ENCODE measurements at places on chromosomes 3 and 15. TPM values are rescaled to one million over a fixed set of nuclear protein-coding genes. Genes with fewer than 3 reads are reported as not detected.

DNA sequence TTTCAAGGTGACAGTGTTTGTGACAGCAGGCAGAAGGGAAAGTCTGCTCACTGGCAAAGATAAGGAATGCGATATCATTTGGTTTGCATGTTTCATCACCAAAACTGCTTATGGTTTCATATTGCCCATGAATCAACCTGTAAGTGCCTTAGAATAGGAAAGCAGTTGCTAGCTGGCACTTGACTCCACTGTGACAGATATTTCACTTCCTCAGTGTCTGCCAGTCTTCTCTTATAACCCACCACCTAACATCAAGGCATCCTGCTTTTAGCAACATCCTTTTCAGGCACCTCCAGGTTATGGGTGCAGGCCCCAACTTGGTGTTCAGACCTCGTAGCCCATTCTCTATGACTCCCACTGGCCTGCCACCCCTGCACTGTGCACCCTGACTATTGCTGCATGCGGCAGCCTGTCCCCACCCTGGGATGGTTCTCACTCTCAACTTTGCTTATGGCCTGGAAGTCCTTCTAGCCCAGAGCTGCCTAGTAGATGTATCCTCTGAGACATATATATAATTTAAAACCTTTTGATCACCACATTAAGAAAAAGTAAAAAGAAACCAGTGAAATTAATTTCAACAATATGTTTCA is 154.4 kb upstream of the RARB start:
- H3K4me1 ChIP-seq: no peaks in the 10 kb centered on the region
- no peak overlapping the region for H3K27ac ChIP-seq
- no peak for DNase-seq
- H3K4me3 ChIP-seq: no peak overlapping the region
- H3K27me3 ChIP-seq: no peaks in the 10 kb centered on the region

DNA sequence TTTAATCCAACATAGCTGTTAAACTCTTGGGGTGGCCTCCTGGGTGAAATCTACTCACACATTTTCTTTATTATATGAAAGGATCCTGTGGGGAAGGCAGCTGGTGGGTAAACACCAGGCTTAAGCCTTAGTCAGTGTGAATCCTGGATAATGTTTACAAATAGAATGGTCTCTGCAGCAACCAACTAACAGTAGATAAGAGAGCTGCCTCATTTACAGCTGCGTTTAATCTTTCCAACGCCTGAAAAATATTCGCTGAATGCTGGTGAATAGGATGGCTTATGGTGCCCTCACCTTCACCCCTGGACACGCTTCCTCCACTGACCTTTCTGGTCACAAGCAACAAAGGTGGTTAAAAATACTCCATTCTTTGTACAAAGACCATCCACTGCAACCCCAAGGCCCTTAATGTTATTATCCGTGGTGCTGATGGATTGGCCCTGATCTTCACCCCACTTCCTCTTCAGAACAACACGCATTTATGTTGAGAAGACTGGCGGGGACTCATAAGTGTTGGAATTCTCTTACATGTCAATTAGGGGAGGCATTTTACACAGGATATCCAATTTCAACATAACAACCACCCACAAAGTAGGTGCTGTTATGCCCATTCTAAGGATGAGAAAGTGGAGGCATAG is 120.0 kb upstream of the FRMD4B start:
- no peak overlapping the region for H3K4me3 ChIP-seq
- no peaks in the 10 kb centered on the region for H3K27me3 ChIP-seq
- no peak for DNase-seq
- no peaks in the 10 kb centered on the region for H3K4me1 ChIP-seq

DNA sequence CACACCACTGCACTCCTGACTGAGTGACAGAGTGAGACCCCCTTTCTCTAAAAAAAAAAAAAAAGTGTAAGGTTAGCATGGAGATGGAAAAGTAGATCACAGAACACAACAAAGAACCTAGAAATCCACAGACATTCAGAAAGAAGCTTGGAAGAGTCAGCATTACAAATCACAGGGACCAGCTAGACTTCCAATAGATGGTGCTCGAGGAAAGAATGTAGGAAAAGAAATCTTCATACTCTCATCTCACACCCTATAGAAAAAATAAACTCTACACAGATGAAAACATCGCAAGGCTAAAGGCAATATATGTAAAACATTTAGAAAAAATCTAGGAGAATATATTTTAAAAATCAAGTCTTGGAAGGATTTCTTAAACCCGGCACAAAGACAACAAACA is 94.5 kb upstream of the ABHD17C start:
- H3K27ac ChIP-seq: no peak overlapping the region
- no peaks in the 10 kb centered on the region for H3K4me1 ChIP-seq
- H3K27me3 ChIP-seq: no peaks in the 10 kb centered on the region
- no peak for DNase-seq
- H3K36me3 ChIP-seq: no peaks in the 10 kb centered on the region
- H3K4me3 ChIP-seq: no peak overlapping the region

RARRES1 gene
- 79.5 TPM for total RNA-seq

SLC22A14 gene
- 0.11 TPM for total RNA-seq

- no peak overlapping the region for H3K4me3 ChIP-seq
- H3K4me1 ChIP-seq: peaks cover 12% of the 10 kb centered on the region
- H3K27ac ChIP-seq: peak overlapping the region; percentile 50
- H3K27me3 ChIP-seq: no peaks in the 10 kb centered on the region
Measured at GRCh38 chr3:69182588-69183316, 60.4 kb upstream of the LMOD3 start.

GRCh38 chr15:90062023-90062442 is 40.2 kb downstream of the IDH2 start:
- no peaks in the 10 kb centered on the region for H3K27me3 ChIP-seq
- H3K4me1 ChIP-seq: peaks cover 40% of the 10 kb centered on the region
- DNase-seq: peak; percentile 82
- H3K4me3 ChIP-seq: no peak overlapping the region
- peak overlapping the region; percentile 77 for H3K27ac ChIP-seq
- no peaks in the 10 kb centered on the region for H3K36me3 ChIP-seq

GRCh38 chr15:92899601-92899947 is 550 bp upstream of the CHD2 start:
- H3K4me3 ChIP-seq: peak overlapping the region; percentile 41
- H3K27ac ChIP-seq: peak overlapping the region; percentile 98
- no peak for DNase-seq
- H3K36me3 ChIP-seq: no peaks in the 10 kb centered on the region

CLDN18 gene
- total RNA-seq: 0.11 TPM

- no peaks in the 10 kb centered on the region for H3K36me3 ChIP-seq
- no peaks in the 10 kb centered on the region for H3K4me1 ChIP-seq
- no peak overlapping the region for H3K27ac ChIP-seq
- H3K27me3 ChIP-seq: no peaks in the 10 kb centered on the region
- no peak overlapping the region for H3K4me3 ChIP-seq
Measured at GRCh38 chr3:73616056-73616455, 8.7 kb downstream of the PDZRN3 start.

XIRP1 gene
- not detected for total RNA-seq

DNA sequence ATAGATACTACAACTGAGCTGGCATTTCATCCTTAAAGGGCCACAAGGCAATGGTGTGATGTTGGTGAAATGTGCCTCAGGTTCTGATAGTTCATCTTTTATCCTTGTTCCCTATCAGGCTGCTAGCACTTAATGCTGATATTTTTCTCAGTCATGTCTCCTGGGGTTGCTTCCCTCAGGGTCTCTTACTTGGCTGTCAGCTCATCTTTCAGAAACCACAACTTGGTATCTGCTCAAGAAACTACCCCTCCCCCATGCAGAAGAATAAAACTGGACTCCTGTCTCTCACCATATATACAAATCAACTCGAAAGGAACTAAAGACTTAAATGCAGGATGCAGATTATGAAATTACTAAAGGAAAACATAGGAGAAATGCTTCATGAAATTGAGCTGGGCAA is 308.1 kb downstream of the CHST2 start:
- H3K27ac ChIP-seq: no peak overlapping the region
- no peak overlapping the region for H3K4me3 ChIP-seq
- no peaks in the 10 kb centered on the region for H3K36me3 ChIP-seq
- no peak for DNase-seq
- H3K27me3 ChIP-seq: no peaks in the 10 kb centered on the region
- H3K4me1 ChIP-seq: peaks cover 3% of the 10 kb centered on the region

DNA sequence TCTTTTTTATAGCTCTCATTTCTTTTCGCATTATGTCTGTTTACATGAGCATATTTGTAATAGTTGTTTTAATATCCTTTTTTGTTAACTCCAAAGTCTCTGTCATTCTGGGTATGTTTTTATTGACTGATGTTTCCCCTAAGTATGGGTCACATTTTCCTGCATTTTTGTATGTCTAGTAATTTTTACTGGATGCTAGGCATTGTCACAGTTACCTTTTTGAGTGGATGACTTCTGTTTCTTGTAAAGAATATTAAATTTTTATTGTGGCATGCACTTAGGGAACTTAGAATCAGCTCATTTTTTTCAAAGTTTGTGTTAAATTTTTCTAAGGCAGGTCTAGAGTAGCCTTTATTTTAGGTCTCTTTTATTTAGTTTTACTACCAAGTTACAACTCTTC is 40.7 kb downstream of the ANAPC13 start:
- no peak overlapping the region for H3K4me3 ChIP-seq
- H3K4me1 ChIP-seq: no peaks in the 10 kb centered on the region
- DNase-seq: no peak
- H3K36me3 ChIP-seq: no peaks in the 10 kb centered on the region
- no peak overlapping the region for H3K27ac ChIP-seq
- no peaks in the 10 kb centered on the region for H3K27me3 ChIP-seq

- no peaks in the 10 kb centered on the region for H3K4me1 ChIP-seq
- no peak for DNase-seq
- no peak overlapping the region for H3K4me3 ChIP-seq
Measured at GRCh38 chr3:106560451-106560966, 691.7 kb upstream of the CBLB start.

NPAP1 gene
- total RNA-seq: not detected

DNA sequence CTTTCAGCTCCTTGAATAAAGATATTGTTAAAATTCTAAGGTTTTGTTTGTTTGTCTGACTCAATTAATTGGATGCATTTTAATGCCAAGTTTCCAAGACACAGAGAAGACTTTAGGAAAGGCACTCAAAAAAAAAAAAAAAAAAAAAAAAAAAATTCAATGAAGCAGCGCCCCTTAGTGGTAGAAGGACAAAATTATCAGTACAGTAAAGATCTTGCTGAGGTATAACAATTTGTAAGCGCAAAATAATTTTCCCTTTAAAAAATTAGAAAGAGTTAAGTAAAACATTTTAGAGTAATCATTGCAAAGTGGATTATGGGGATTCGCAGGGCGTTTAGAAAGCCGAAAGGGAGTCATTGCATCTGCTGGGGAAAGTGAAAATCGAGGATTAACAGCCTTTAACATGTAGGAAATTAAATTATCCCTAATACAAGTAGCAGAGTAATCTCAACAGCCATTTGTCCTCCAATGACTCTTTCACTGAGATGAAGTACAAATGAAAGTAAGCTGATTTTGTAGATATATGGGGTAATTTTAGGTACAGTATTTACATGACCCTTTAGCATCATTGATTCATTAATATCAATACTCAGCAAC is 5.8 kb upstream of the DIS3L start:
- no peaks in the 10 kb centered on the region for H3K36me3 ChIP-seq
- no peak overlapping the region for H3K27ac ChIP-seq
- H3K27me3 ChIP-seq: no peaks in the 10 kb centered on the region
- no peak for DNase-seq
- H3K4me3 ChIP-seq: no peak overlapping the region

DNA sequence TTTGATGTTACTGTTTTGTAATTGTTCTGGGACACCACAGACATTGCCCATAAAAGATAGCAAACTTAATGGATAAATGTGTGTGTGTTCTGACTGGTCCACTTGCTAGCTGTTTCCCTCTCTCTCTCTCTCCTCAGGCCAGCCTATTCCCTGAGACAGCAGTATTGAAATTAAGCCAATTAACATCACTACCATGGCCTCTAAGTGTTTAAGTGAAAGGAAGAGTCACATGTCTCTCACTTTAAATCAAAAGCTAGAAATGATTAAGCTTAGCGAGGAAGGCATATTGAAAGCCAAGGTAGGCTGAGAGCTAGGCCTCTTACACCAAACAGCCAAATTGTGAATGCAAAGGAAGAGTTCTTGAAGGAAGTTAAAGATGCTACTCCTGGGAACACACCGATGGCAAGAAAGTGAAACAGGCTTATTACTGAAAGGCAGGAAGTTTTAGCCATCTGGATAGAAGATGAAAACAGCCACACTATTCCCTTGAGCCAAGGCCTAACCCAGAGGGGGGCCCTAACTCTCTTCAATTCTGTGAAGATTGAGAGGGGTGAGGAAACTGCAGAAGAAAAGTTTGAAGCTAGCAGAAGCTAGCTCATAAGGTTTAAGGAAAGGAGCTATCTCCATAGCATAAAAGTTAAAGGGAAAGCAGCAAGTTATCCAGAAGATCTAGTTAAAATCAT is 295.1 kb downstream of the CHST2 start:
- H3K27me3 ChIP-seq: no peaks in the 10 kb centered on the region
- H3K4me3 ChIP-seq: no peak overlapping the region
- H3K27ac ChIP-seq: no peak overlapping the region
- no peaks in the 10 kb centered on the region for H3K36me3 ChIP-seq

CYP8B1 gene
- total RNA-seq: 0.20 TPM

DNA sequence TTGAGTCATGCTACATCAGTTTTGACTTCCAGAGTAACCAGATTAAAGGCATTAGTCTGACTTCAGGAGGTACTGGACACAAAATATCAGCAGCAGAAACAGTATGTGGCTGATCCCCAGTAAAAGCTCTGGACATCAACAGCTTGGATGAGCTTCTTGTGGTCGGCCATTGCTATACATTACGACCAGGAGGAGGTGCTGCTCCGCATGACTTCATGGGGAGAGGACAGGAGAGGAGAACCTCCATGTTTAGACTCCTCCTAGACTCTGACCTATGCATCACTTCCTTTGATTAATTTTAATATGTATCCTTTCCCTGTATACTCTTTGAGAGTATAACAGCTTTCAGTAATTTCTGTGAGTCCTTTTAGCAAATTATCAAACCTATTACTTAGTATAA is 285.6 kb upstream of the ARHGEF26 start:
- H3K27me3 ChIP-seq: no peaks in the 10 kb centered on the region
- H3K36me3 ChIP-seq: no peaks in the 10 kb centered on the region
- H3K27ac ChIP-seq: no peak overlapping the region
- no peak for DNase-seq
- no peak overlapping the region for H3K4me3 ChIP-seq

NR1I2 gene
- 70.4 TPM for total RNA-seq

GRCh38 chr3:93904568-93904967 is 69.1 kb downstream of the PROS1 start:
- H3K27me3 ChIP-seq: no peaks in the 10 kb centered on the region
- no peaks in the 10 kb centered on the region for H3K4me1 ChIP-seq
- no peak overlapping the region for H3K4me3 ChIP-seq

All from colonic mucosa (tissue), 4 donors.